ENCODE measurements at places on chromosomes 3 and 15.

- DNase-seq = no peak
Observed at GRCh38 chr15:84006421-84006820, 229.2 kb upstream of the GOLGA6L4 start.

DNA sequence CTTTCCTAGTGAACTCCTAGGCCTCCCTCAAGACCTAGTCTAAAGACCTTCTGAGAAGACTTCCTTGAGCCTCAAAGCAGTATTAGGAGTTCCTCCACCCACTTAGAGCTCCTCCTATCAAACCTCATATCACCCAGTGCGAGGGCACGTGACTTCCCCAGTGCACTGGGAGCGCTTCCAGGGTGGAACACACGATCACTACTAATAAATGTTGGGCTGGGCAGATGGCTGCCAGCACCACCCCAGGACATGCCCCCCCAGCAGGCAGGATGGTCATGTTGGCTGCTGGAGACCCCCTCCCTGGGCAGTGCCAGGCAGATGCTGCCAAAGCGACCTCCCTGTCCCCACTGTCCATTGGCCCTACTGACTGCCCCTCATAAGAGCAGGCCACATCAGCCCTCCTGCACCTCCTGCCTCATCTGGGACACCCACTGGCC, 8.5 kb upstream of the PLXND1 start:
- no peak for DNase-seq

DNA sequence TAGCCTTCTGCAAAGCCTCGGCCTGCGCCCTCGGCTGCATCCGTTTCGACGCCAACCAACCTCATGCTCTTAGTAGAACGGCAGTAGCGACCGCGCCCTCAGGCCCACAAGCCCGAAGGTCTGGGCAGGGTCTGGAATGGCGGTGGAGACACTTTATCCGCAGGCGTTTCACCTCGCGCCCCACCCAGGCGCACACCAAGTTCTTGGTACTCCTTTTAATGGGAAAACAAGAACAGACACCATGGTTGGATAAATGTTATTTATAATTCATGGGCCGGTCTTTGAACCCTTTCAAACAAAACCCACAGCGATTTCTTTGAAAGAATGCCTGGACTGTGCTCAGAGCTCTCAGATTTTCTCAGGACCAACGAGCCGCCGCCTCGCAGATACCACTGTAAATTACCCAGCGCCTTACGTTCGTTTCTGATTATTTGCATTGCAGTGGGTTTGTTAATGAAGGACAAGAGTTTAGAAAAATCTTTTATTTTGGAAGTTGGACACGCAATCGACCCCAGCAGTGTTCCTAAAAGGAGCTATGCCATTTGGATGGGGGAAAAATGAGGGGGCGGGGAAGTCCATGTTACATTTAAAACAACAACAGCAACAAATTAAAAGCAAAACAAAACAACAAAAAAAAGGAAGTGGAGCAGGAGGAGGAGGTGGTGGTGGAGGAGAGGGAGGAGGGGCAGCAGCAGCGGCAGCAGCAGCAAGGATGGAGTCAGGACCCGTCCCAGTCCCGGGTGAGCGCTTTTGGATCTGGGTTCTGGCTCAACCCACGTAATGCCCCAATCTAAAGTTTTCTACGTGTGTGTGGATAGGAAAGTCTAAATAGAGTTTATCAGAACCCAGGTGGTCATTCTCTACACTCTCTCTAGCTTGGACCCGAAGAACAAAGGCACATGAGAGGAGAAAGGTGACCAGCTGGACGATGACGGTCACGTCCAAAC, 993 bp upstream of the ISL2 start:
- DNase-seq = no peak

- DNase-seq = no peak
Observed at GRCh38 chr15:51307811-51308210, 30.6 kb downstream of the CYP19A1 start.

Measured in CD4-positive, alpha-beta T cell treated with Interleukin-21 for 1 hour (primary cell).